Midbrain (tissue), 1 donor: ENCODE measurements at places on chromosomes 7 and 10.

DNA sequence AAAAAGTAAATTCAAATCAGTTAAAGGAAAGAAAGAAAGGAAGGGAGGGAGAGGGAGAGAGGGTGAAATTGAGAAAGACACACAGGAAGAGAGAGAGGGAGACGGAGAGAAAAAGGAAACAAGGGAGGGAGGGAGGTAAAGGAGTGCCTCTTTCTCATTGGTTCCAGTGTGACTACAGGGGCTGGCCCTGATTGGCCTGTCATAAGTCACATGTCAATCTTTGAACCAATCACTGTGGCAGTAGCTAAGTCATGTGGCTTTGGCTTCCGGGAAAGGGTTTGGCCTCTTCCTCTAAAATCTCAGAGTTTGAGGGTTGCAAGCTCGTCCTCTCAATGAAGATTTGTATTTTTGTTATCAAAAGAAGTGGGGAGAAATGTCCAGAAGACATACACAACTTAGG is 150.2 kb downstream of the RAB11FIP2 start:
- DNase-seq = no peak

DNA sequence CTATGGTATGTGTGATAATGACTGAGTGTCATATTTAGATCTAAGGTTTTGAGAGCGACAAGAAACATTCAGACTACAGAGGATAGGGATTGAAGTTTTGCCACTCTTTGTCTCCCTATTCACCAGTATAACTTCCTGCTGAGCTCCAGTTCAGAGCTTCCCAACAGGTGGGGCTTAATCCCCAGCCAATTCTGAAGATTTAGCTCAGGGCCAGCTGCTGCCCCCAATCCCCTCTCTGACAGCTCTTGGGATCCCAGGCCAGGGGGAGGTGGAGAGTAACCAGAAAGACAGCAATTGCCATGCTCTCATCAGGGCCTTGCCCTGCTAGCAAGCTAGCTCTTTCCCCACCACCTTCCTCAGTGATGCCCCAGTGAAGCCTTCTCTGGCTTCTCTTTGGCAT is 57.8 kb downstream of the TRIL start:
- DNase-seq = no peak

DNA sequence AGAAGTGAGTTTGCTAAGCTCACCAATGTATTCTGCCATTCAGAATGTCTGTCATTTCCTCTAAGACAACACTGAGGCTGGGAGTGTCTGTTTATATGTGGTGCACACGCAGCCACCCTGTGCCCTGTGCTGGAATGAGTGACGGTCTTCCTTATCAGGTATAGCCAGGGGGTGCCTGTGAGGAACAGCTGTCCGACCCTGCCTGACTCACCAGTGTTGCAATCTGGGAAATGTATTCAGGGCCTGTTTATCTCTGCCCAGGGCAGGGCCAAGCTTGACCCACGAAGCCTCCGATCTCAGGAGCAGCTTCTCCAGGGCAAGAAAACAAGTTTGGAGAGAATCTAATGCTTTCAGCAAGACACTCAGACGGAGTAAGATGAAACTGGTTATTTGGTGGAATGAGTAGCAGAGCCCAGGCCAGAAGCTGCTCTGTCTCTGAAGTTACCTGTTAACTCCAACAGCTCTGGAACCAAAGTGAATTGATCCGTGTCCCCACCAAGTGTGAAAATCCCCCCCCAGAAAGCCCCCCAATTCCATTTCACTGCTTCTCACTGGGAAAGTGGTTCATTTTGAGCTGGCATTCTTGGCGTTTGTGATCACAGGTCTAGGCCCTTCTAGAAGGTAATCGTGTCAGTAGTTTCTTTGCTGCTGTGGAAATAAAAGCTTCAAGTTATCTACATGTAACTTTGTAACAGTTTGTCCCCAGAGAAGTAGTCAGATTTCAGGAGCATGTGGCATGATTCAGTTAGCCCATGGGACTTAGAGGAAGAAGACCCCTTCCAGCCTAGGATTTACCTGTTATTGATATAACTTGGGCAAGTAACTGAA is 6.1 kb upstream of the UBE2H start:
- DNase-seq = no peak

DNA sequence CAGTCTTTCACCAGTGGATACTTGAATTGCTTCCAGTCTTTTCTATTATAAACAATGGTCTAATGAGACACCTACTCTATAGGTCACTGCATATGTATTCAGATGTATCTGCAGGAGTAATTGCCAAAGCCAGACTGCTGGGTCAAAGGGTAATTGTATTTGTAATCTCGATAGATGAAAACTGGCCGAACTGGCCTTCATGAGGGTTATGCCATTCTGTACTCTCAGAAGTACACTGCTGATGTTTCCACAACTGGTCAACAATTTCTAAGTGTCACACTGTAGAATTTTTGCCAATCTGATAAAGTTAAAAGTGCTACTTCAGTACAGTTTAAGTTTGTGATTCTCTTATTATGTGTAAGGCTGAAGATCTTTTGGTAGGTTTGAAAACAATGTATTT is 64.6 kb downstream of the JAZF1 start:
- DNase-seq = no peak

DNA sequence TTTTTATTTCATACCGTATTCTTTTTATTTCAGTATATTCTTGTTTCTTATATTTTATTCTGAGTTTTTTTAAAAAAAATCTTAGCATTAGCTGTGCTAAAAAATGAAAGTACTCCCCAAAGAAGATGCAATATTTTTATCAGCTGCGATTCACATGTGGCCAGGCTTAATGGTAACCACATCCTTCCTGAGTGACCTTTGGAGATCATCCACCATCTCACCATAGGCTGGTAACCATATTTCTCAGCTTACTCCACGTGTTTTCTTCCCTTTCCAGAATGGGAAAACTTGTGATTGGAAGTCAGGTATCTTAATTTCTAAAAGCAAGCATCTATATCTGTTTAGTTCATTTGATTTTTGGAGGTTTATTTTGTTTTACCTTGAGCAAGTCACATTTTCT is 18.8 kb upstream of the LIPM start:
- DNase-seq = no peak

DNA sequence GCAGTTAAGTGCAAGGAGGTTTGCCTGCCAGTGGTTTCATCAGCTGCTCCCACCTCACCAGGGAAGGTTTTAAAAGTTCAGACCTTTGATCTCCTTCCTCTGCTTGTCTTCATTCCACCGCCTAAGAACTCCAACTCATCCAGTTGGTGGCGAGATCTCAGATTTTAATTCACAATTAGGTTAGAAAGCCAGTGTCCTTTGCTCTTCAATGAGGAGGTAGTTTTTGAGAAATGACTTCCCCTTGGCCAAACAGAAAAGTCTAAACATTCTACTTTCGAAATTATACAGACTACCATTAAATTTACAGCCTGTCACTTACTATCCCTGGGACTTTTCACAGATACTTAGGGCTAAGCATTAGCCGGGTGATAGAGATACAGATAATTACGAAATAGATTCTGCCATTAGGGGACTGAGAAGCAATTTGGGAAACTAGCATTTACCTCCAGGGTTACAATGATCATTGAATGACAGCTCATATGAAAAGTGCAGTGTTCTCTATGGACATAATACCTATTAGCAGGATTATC is 513.4 kb upstream of the GHITM start:
- no peak for DNase-seq

- peak; percentile 86 for DNase-seq
These were observed 14.4 kb upstream of the WBP1L start for GRCh38 chr10:102729029-102730026.

DNA sequence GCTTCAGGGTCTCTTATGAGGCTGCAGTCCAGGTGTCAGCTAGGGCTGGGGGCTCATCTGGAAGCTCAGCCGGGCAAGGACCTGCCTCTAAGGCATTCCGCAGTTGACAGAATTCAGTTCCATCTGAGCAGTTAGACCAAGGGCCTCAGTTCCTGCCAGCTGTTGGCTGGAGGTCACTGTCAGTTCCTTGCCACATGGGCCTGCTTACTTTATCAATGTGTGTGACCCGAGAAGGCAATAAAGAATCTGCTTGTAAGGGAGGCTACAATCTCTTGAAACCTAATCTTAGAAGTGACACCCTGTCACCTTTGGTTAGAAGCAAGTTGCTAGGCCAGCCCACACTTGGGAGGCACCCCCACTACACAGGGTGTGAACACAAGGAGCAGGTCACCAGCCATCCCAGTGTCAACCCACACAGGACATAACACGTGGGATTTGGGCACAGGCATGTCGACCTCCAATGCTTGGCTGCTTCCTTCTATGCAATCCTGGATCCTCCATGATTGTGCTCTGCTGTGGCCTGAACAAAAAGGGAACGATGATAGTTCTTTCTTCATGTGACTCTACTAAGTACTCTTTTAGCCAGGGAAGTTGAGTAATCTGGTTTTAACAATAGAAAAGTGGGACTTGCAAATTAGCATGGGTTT is 41.8 kb downstream of the MTURN start:
- DNase-seq = no peak

GRCh38 chr7:73451780-73452398 is 18.3 kb downstream of the FZD9 start:
- peak; percentile 60 for DNase-seq

GRCh38 chr7:83925860-83926259 is 268.7 kb downstream of the SEMA3A start:
- DNase-seq = no peak

- no peak for DNase-seq
These were observed 24.0 kb downstream of the COL26A1 start for GRCh38 chr7:101386558-101387231.

DNA sequence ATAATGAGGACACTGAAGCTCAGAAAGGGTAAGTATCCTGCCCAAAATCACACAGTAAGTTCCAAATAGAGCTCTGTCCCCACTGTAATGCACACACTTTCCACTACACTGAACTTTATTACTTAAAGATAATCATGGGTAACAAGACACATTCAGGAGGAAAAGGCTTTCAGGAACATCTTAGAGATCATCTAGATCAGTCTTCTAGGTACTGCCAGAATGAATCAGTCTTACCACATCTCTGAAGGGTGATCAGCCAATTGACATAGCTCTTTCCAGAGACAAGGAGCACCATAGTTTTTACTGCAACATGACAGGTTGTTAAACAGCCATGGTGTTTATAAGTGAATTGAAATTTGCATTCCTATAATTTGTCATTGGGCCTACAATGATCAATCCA is 5.4 kb upstream of the HERPUD2 start:
- DNase-seq = no peak

DNA sequence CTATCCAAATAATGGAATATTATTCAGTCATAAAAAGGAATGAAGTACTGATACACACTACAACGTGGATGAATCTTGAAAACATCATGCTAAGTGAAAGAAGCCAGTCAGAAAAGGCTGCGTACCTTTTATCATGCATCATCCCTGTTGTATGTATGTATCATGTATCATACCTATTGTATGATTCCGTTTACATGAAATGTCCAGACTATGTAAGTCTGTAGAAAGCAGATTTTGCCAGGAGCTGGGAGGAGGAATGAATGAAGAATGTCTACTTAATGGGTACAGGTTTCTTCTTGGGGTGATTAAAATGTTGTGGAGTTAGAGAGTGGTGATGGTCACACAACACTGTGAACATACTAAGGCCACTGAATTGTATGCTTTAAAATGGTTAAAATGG is 135.9 kb upstream of the KLF14 start:
- no peak for DNase-seq

DNA sequence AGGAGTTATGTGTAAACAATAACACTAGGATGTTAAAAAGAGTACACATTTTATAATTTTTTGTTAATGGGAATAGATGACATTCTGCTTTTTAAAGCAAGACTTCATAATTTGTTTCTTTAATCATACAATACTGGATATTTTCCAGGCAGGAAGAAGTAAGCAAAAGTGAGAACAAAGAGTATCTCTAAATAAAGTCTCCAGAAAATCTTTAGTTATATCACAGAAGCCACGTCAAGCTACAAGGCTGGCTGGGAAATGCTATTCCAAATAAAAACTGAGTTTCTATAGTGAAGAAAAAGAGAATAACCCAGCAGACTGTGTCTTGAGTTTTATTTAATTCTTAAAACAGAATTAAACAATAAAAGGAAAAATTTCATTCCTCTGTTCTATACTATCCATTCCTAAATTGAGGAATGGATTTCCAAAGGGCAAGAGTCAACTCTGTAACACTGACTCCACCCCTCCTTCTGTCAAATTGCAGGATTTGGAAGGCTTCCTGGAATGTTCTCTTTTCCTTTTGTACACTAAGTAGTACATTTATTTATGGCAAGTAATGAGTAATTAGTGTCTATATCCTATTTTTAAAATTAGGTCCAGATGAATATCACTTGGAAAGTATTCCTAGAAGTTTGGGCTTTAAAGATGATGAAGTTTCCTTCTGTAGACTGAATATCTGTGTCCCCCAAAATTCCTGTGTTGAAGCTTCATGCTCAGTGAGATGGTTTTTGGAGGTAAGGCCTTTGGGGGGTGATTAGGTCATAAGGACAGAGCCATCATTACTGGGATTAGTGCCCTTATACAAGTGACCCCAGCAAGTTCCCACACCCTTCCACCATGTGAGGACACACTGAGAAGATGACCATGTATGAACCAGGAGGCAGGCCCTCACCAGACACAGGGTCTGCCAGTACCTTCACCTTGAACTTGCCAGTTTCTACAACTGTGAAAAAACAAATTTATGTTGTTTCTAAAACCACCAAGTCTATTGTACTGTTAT is 290.9 kb downstream of the CRPPA start:
- DNase-seq = no peak

GRCh38 chr10:43024942-43025700 is 51.7 kb upstream of the RET start:
- no peak for DNase-seq

DNA sequence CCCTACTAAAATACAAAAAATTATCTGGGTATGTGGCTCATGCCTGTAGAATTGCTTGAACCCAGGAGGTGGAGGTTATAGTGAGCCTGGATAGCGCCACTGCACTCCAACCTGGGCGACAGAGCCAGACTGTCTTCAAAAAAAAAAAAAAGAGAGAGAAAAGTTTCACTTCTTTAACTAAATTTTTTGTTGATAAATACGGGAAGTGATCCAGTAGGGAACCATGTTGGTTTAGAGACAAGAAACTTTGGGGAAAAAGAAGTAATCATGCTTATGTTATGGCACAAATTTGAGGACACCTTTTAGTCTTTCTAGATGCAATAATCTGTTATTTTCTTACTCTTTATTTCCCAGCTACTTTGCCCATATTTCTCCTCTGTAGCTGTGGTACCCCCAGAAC is 309.7 kb downstream of the TYW1 start:
- no peak for DNase-seq

- peak; percentile 97 for DNase-seq
These were observed at the start of gene OGA for GRCh38 chr10:101818119-101818871. TSS of gene OGA (minus strand) at chr10:101818444. CDS start at chr10:101818022, 422 bp downstream.

DNA sequence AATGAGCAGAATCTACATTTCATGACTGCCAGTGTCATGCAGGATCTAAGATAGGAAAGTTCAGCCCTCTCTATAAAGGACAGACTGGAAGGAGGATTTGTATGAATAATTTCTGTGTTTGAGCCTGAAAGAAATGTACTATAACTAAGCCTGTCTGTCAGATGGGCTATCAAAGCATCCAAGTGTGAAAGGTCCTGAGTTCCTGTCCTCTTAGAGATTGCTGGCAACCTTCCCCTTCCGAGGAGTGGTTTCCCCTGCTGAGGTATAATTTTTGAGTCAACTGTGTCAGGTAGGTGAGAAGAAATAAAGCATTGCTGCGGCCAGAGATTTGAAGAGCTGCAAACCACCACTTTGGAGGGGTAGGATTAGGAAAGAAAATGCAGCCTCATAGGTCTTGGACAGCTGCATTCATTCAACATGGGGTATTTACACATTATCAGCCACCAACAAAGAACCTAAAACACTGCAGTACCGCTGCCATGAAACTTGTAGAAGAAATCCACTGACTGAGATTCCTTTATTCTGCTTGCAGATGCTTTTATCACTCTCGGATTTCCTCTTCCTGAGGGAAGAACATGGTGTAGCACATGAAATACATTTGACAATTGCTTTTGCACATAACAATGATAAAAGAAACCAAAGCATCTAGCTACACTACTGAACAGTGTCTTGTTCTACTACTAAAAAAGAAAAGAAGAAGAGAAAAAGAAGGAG is 189.1 kb downstream of the DGKI start:
- DNase-seq = no peak
